Activated CD4-positive, alpha-beta T cell treated with anti-CD3 and anti-CD28 coated beads, Interleukin-2, amount 50 U/mL, for 4 hours (primary cell): ENCODE measurements at places on chromosomes 2 and 18.

GRCh38 chr2:101306410-101306809, 2.1 kb downstream of the RNF149 start:
- DNase-seq = no peak

- no peak for DNase-seq
Measured at GRCh38 chr18:23200756-23201155, 65.5 kb downstream of the CABLES1 start.

DNA sequence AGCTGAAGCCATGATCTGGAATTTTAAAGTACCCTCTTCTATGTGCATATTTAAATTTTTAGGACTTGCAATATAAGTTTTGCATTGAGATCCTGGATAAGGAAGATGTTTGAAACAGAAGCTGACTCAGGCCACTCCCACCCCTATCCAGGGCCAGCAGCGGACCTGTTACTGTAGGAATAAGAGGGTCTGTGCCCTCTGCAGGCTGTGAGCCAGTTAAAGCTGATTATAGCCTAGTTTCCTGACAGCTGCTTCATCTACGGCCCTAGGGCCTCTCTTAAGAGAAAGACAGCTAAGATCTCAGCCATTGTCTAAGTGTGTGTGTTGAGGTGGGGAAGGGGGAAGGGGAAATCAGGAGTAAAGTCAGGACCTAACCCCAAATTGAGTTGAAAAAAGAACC, 234.0 kb downstream of the HAUS1 start:
- DNase-seq = no peak

DNA sequence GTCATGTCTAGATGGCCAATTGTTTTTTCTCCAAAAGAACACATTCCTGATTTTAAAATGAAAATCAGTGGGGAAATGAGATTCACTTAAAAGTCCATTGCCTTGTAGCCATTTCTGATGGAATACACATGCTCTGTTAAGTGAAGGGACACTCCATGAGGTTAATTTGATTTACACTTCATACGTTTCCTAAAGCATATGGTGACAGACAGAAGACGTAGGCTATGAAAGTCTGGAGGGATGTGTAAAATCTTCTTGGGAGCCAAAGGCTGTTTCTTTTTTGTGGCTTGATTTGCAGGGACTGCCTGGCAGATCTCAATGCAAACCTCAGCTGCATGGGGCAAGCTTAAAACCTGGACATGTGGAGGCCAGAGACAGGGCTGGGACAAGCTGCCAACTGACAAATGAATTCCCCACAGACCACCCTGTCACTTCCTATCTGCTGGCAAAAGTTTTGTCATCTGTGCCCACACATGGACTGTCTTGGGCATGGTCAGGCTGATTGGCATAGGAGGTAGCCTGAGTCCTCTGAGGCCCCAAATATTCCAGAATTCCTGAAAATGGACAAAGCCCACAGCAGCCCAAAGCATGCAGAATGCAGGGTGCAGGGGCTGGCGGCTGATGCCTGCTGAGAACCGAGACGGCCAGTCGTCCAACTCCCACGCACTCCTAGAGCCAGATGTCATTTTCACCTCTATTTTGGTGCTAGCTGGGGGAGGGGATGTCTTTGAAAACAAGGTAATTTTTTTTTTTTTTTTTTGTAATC, 73.9 kb downstream of the SDC1 start:
- no peak for DNase-seq
